ENCODE measurements at places on chromosomes 4 and X. TPM values are rescaled to one million over a fixed set of nuclear protein-coding genes. Genes with fewer than 3 reads are reported as not detected.

DNA sequence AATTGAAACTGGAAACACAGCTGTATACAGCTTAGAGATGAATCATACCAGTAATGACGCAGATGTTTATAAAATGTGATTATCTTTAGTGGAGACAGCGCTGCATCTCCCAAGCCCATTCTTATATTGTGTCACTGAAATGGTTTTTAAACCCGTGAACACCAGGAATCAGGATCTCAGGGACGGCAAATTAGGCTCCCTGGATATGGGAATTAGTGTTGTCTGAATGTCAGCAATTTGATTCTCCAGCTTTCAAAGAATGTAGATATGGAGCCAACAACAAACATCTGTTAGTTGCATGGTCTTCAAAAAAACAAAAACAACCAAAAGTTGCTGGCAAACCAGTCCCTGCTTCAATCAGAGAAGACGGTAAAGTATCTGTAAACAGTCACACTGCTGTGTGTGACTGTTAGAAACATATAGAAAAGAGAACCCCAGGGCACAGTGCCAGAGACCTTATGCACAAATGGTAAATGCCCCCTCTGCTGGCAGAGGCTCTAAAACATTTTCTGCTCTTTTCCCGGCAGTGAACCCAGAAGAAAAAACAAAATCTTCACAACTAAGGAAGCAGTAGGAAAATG lies 351.9 kb upstream of the FTHL17 start:
- peak; percentile 21 for DNase-seq

GRCh38 chrX:150257353-150258175 lies 105.6 kb upstream of the MAMLD1 start:
- DNase-seq, result no peak

DNA sequence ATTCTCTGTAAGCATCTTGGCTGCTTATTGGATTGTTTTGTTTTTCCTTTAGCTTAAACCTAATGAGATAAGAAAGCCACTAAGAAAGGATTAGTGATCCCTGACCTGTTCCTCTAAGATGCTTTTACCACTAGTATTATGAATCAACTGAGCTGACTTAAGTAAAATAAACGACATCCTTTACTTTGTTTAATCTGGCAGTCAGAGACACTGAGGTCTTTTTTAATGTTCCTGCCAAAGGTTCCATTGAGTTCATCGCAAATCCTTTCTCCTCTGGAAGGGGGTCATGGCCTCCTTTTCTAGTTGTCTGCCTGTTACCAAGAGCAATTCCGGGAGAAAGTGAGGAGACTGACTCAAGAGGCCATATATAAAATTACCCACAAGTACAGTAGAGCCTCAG lies 1038.3 kb upstream of the SLIT2 start:
- no peak for DNase-seq

- no peak for DNase-seq
Measured at GRCh38 chr4:174528226-174528625, 5.9 kb upstream of the HPGD start.

DNA sequence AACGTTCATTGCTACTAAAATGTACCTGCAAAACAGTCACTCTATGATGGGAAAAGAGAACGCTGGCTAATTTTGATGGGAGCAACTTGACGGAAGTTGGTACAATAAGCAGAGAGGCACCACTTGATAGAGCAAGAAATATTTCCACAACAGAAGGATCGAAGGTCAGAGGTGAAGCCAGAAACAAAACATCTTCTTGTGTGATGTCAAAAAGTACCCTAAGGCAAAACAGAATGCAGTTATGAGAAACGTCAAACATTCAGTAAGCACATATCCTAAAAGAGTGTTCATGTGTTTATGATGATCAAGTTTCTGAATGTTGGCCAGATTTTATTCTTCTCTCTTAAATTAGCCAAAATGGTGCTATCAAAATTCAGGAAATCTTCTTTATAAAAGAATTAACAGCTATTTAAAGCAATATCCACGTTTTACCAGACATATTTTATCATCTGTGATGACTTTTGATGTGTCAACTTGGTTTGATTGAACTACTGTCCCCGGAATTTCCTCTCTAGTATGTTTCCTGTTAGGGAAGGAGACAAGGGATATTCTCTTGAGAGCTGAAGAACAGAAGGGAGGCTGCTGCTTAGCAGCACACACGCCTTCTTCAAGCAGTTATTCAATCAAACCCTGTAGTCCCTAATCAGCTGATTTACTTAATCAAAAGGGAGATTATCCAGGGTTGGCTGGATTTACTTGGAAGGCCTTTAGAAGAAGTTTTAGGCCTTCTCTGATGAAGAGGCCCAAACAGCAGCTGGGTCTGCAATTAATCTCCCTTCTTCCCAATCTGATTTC lies 15.7 kb downstream of the AASDH start:
- no peak for DNase-seq

GRCh38 chr4:120867506-120867905 lies 55.0 kb downstream of the PRDM5 start:
- DNase-seq, result no peak

Gene PLA2G12A
- 31.1 TPM for total RNA-seq

Gene DRD5
- not detected for total RNA-seq

Gene PABPC4L
- total RNA-seq, result 2.4 TPM

Gene SAGE1
- 0.15 TPM for total RNA-seq

Gene ADGRG4
- total RNA-seq, result not detected

Data from endothelial cell (in vitro differentiated cells).